ENCODE measurements at places on chromosomes 12 and 14. TPM values are rescaled to one million over a fixed set of nuclear protein-coding genes. Genes with fewer than 3 reads are reported as not detected.

DNA sequence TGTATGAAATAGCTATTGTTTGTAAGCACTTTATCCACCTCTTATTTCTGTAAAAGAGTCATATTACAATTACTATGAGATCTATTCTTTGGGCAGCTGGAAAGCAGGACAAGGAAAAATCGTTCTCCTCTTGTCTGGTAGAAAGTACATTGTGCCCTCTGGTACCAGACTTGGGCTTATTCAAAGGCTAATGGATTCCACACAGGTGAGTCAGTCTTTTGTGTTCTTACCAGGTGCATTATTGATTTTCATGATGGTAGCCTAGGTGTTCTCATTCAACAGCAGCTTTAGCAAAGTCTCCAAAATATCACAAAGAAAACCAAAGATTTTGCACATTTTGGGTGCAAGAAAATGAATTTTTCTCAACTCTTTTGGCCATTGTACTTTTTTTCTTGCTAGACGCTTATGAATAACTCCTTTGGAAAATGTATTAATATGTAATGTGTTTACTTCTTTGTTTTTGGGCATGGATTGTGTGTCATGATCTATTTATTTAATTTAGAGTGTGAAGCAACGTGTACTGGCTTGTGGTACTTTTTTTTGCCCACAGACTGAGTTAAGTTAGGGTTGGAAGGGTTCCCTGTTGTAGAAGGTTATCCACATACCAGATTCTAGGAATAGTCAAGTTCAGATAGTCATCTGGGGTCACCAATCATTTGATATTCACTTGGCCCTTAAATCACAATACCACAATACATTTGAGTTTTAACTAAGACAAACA, 26.2 kb downstream of the MNAT1 start:
- H3K27me3 ChIP-seq: no peaks in the 10 kb centered on the region
- no peaks in the 10 kb centered on the region for H3K4me1 ChIP-seq
- no peak for DNase-seq
- no peak overlapping the region for H3K27ac ChIP-seq
- no peaks in the 10 kb centered on the region for H3K36me3 ChIP-seq
- H3K4me3 ChIP-seq: no peak overlapping the region

- no peaks in the 10 kb centered on the region for H3K27me3 ChIP-seq
- peak overlapping the region; percentile 78 for H3K4me3 ChIP-seq
- H3K36me3 ChIP-seq: no peaks in the 10 kb centered on the region
- DNase-seq: no peak
- peak overlapping the region; percentile 60 for H3K27ac ChIP-seq
Observed at GRCh38 chr12:31323391-31324115, 2.4 kb downstream of the SINHCAF start.

DNA sequence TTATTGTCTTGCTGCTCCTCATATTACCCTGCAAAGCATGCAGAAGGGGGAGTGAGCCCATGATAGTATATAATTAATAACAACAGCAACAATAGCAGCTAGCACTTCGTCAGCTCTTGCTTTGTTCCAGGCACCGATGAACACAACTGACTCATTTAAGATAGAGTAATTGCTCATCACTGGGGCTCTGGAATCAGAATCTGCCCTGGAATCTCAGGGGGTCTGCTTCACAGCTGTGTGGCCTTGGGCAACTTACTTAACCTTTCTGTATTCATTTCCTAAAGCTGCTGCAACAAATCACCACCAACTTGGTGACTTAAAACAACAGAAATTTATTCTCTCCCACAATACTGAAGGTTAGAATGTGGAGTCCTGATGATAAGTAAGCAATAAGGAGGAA, 55.0 kb upstream of the PSMC1 start:
- no peak overlapping the region for H3K27ac ChIP-seq
- no peak for DNase-seq
- H3K4me1 ChIP-seq: no peaks in the 10 kb centered on the region
- H3K27me3 ChIP-seq: no peaks in the 10 kb centered on the region
- H3K4me3 ChIP-seq: no peak overlapping the region

Gene VRTN
- total RNA-seq: not detected

Gene CLEC4C
- not detected for total RNA-seq
